ENCODE measurements at places on chromosomes 12 and 14. TPM values are rescaled to one million over a fixed set of nuclear protein-coding genes. Genes with fewer than 3 reads are reported as not detected.

GRCh38 chr12:28427046-28427445, 236.8 kb downstream of the CCDC91 start:
- no peak for DNase-seq

The TMEM229B gene
- 24.3 TPM for total RNA-seq

- DNase-seq: no peak
Observed at GRCh38 chr12:120266180-120266870, 795 bp upstream of the PXN start.

DNA sequence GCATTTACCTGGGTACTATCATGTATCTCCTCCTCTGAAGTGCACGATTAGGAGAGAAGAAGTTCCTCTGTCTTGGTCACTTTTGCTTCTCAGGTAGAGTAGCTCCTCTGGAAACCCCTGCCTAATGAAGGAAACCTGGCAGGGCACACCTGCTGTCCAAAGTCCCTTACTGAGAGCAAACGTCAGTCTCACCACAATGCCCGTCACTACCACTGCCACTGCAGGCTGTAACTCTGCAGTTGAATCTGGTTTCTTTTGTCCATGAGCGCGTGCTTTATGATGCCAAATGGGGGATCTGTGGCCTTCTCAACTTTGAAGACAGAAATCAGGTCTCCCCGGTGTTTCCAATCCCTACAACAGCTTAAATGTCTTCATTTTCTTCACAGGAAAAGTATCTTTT, 1068.6 kb downstream of the BCL11B start:
- no peak for DNase-seq

DNA sequence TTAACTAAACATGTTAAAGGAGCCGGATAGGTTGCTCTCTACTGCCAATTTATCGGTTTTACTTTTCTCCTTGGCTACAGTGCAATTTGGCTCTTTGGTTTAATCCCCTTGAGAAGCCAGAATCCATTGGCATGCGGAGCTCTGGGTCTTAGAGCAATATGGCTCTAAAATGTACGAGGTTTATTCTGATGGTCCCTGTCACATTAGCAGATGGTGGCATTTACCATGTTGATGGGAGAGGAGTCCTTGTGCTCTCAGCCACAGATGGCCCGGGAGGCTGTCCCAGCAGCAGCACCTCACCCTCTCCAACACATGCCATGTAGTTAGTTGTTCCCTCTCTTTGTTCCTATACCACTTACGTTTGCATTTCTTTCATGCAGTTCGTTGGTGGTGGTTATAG, 179.7 kb downstream of the RGS6 start:
- DNase-seq: no peak

The RNU4-1 gene
- total RNA-seq: 672 TPM

The OVCH1 gene
- not detected for total RNA-seq

- DNase-seq: no peak
Observed at GRCh38 chr12:89187507-89187906, 164.8 kb downstream of the DUSP6 start.

- no peak for DNase-seq
Observed at GRCh38 chr12:104809251-104809650, 148.8 kb downstream of the SLC41A2 start.

The DCN gene
- not detected for total RNA-seq

DNA sequence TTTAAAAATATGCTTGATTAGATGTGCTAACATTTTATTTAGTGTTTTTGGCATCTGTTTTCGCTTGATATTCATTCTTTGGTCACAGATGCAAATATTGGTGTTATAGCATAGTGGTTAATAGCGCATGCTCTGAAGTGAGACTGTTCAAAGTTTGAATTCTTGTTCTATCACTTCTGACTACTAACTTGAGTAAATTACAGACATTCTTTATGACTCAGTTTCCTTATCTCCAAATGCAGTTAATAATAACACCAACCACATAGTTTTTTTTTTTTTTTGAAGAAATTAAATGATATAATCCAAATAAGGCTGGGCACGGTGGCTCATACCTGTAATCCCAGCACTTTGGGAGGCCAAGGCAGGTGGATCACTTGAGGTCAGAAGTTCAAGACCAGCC, 81.0 kb downstream of the TMX1 start:
- no peak for DNase-seq

The PTHLH gene
- total RNA-seq: not detected

DNA sequence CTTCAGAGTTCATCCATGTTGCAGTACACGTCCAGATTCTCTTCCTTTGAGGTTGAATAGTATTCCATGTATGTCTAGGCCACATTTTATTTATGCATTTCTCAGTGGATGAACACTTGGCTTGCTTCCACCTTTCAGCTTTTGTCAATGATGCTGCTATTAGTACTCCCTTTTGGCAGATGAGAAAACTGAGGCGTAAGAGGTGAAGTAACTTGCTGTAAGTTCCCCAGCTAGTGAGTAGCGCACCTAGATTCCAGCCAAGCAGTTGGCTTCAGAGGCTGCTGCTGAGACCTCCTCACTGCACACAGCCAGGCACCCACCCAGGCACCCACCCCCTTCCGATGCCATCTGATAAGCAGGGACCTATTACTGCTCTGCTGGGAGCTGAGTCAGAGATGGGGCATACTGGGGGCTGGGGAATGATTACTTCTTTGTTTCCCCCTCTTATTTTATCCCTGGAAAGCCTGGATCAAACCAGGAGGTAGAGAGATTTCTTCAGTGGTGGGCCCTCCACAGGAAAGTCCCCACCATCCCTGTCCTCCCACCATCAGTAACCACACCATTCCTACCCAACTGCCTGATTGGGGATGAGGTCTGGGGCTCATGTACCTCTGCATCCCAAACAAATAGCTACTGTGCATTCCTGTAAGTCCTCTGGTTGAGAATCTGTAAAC, 234.6 kb downstream of the PCNX1 start:
- no peak for DNase-seq

The IRAK3 gene
- 0.89 TPM for total RNA-seq

- DNase-seq: no peak
Observed at GRCh38 chr12:65537978-65538377, 259.5 kb downstream of the MSRB3 start.

DNA sequence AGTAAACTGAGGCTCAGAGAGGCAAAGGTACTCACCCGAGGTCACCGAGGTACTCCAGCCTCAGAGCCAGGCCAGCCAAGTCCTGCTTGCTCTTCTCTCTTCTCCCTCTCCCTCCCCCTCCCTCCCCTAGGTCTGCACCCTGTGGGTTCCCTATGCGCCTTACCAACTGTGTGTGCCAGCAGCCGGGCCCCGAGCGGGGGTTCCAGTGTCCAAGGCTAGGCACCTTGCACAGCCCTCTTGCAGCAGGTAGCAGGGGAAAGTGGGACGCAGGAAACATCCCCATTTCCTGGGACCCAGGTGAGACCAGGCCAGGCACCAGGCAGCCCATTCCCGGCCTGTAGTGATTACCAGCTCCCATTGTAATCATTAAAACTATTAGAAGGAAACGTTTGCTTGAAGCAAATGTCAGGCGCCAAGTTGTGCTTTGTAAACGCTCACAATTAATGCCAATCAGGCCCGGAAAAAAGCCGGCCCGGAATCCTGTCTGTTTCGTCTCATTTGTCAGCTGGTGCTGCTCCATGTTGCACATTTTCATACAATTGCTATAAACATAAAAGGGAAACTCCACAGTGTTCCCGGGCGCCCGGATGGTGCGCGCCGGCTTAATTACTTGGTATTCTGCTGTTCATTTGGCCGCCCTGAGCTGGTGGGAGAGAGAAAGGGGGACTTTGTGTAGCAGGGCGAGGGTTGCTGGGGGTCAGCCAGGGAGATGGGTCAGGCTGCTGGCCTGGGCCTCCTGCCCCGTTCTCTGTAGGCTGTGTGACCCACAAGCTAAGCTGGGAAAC, 11.9 kb downstream of the FAM222A start:
- DNase-seq: no peak
